ENCODE measurements at places on chromosomes 2 and 18. TPM values are rescaled to one million over a fixed set of nuclear protein-coding genes. Genes with fewer than 3 reads are reported as not detected.

LYPD6B gene
- 0.14 TPM for total RNA-seq

DNA sequence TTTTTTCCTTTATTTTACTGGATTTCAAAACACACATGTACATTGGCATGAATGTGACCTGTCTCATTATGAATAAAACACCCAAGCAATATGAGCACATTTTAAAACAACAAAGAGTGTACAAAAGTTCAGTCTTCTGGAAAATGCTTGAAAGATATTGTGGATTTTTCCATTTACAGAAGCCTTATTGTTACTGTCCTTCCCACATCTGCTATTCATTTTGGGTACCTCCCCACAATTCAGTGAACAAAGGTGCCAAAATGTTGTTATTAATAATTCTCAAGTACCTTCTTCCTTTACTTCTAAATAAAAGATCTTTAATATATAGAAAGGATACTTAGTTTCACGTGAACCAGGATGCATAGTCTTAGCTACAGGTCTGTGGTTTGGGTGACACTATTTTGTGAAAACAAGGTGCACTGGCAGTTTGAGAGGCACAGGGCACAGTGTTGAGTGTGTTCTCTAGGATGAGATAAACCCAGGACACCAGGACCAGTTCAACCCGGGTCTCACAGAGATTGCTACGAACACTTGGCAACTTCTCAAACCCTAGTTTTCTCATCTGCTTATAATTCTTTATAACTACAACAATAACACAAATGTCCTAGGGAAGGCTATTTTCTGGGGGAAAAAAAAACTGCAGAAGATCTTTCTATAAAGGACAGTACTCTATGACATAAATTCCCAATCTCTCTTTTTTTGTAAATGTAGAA, 84.5 kb upstream of the GALNT5 start:
- H3K36me3 ChIP-seq: no peaks in the 10 kb centered on the region
- H3K27ac ChIP-seq: no peak overlapping the region
- H3K4me3 ChIP-seq: no peak overlapping the region

DNA sequence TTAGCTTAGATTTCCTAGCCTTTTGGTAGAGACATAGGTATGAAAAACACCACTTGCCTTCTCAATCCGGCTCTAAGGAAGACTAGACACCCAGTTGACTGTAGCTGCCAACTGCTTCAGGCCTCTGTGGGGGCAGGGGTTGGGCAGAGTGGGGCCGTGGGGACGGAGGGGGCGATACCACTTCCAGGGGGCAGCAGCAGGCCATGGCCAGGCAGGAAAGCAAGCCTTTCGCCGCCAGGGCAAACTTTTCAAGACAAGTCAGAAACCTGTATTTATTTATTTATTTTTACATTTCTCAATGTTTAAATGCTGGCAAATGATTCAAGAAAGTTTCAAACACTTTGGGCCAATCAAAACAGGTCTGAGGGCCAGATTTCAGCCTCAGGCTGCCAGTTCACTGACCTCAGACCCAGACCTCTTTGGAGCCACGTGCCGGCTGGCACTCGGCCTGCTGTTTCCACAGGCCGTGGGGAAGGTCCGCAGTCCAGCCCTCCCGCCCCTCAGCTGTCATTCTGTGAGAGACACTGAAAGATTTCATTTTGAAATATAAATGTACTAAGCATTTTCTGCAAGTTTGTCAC, 63.8 kb downstream of the MEX3C start:
- peak; percentile 73 for DNase-seq
- H3K4me1 ChIP-seq: peaks cover 30% of the 10 kb centered on the region
- no peaks in the 10 kb centered on the region for H3K27me3 ChIP-seq

TTN gene
- 0.28 TPM for total RNA-seq

DNA sequence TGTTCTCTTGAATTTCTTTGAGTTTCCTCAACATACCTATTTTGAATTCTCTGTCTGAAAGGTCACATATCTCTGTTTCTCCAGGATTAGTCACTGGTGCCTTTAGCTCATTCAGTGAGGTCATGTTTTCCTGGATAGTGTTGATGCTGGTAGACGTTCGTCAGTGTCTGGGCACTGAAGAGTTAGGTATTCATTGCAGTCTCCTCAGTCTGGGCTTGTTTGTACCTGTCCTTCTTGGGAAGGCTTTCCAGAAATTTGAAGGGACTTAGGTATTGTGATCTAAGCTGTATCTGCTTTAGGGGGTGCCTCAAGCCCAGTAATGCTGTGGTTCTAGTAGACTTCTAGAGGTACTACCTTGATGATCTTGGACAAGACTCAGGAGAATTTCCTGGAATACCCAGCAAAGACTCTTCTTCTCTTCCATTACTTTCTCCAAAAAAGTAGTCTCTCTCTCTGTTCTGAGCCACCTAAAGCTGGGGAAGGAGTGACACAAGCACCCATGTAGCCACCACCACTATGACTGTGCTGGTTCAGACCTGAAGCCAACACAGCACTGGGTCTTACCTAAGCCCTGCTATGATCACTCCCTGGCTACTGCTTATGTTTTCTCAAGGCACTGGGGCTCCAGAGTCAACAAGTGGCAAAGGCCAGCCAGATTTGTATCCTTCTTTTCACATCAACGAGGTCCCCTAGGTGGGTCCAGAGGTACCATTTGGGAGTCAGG, 852.0 kb downstream of the BCL11A start:
- H3K36me3 ChIP-seq: no peaks in the 10 kb centered on the region
- H3K27me3 ChIP-seq: no peaks in the 10 kb centered on the region
- no peak for DNase-seq
- no peaks in the 10 kb centered on the region for H3K4me1 ChIP-seq
- H3K4me3 ChIP-seq: no peak overlapping the region

All from liver (tissue), 10 donors.